Effector memory CD8-positive, alpha-beta T cell (primary cell): ENCODE measurements at places on chromosomes 4 and X.

GRCh38 chr4:6811165-6811564 is 28.6 kb downstream of the KIAA0232 start:
- no peak for DNase-seq

DNA sequence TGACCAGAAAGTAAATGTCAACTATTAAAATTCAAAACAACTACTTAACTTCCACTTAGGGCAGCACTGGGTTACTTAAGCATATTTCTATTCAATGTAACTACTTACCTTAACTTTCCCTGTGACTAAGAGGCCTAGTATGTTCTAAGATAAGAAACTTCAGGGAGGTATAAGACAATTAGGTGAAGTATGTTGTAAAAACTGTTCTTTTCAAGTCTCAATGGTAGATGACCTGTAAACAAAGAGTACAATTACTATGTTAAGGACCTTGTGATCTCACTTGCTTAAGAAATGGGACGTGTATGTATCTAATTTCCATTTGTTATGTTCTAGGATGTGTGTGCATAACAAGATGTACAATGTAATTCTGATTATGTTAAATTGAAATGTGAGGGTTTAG is 960.5 kb downstream of the CCSER1 start:
- DNase-seq = no peak

DNA sequence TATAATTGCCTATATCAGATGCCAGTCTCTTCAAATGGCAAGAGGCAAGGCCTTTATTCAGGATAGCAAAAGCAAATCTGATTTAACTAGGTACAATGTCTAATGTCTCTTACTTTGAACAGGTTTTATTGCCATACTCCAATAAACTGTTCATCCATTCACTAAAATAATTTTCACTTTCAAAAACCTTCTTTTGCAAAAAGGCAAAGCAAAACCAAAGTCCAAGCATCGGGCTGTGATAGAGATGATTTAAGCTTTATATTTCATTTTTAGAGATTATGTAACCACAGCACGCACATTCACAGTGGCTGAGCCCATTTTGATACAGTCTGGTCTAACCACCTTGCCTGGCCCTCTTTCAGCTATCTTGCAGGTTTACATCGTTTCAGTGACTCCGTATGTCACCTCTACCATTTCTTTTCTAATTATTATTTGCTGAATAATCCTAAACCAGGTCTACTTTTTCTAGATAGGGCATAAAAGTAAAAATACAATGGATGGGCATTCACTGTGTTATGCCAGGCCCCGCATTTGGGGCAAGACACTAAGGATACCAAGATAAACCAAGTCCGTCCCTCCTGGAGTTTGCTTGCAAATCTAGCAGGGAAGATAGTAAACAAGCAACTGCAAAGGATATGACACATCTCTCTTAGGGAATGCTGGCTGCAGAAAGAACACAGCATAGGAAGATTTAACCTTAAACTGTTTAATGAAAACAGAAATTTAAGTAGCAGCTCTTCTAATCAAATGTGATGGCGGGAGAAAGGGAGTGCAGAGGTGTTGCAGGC is 1.8 kb downstream of the CASP3 start:
- DNase-seq = no peak

- DNase-seq = no peak
Measured at GRCh38 chr4:67885762-67886161, 2.0 kb upstream of the TMPRSS11D start.

DNA sequence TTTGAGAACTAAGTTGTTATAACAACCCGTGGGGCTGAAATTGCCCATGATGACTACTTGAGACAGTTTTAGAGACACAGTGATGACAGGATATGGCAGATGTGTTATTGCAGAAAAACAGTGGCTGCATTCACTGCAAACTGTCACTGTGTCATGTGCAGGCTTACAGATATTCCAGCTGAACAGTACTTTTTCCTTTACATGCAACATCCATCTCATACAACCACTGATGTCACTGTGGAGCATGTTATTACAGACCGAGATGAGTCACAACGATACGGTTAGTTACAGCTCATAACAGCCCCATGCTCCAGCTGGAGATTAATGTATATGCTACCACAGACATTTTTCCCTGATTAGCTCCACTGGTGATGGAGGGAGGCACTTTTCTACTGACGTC is 207.4 kb downstream of the TMA16 start:
- DNase-seq = no peak

- no peak for DNase-seq
Measured at GRCh38 chr4:3473996-3474765, 11.1 kb downstream of the DOK7 start.

DNA sequence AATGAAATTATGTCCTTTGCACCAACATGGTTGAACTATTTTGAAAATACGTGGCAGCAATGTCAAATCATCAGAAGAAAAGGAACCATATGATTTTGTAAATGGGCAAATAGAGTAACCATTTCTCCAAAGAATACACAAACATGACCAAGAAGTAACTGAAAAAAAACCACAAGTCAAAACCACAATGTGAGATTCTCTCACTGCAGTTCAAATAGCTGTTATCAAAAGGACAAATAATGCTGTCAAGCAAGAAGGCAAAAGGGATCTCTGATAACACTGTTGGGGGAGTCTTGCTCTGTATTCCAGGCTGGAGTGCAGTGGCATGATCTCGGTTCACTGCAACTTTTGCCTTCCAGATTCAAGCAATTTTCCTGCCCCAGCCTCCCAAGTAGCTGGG is 280.8 kb upstream of the ZCCHC13 start:
- DNase-seq = no peak

GRCh38 chr4:56181140-56181953 is 205.9 kb downstream of the AASDH start:
- no peak for DNase-seq

GRCh38 chr4:5572114-5572513 is 136.2 kb downstream of the EVC2 start:
- no peak for DNase-seq

- DNase-seq = no peak
Measured at GRCh38 chr4:128684016-128684415, 125.5 kb upstream of the JADE1 start.

GRCh38 chr4:74394476-74395136 is 29.7 kb downstream of the EREG start:
- no peak for DNase-seq

DNA sequence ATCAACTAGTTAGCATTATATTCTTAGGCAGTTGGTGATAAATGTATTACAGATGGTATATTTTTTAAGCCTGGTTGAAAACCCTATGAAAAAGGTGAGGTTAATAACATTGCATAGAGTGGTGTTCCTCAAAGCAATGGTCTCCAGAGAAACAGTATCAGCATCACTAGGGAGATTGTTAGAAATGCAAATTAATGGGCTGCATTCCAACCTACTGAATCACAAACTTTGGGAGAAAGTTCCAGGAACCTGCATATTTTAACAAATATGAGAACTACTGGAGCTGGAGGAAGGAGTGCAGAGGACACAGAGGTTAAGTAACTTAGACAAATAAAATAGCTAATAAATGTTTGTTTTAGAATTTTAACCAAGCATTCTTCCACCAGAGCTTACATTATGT is 166.9 kb upstream of the PCDH10 start:
- DNase-seq = no peak

DNA sequence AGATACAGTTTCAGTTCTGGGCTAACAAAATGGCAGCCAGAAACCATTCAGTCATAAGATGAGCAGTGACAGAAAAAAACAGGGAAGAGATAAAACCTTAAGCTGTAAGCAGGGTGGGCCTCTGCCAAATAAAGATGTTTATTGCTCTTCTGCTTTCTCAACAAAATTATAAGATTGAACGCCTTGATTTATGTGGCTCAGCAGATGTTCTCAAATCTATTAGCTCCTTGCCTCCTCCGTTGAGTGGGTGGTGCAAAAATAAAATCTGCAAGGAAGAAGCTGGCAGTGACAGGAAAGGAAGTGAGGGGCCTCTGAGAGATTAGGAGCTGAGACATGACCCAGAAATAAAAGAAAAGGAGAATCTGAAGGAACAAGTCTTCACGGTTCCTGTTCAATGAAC is 206.6 kb downstream of the PTTG2 start:
- DNase-seq = no peak

DNA sequence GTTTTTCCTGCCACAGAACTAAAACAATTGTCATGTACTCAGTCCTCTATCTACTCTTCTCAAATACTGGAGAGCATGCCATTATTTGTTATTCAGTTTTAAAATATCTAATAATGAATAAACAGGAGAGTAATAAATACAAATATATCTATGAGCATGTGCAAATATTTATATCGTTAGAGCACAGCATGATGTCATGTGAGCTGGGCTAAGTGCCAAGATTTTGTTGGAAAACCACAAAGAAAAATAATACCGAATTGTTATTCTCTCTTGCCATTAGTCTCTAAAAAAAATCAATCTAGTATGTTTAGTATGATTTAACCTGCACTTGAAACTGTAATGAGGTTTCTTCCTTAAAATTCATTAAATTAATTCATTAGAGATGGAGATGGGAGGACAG is 97.3 kb downstream of the DDX60 start:
- DNase-seq = no peak

DNA sequence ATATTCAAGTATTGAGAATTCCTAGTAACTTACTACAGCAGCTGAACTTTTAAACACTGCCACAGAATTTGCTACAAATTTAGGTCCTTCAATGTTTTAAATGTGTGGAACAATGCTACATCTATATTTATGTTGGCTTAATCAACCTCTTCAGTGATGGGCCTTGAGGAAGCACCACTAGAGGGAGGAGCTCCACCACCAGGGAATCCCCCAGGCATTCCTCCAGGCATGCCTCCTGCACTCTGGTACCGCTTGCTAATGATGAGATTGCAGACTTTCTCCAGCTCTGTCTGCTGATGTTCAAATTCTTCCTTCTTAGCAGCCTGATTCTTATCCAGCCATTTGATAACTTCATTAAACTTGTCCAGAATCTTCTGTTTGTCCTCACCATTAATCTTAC is 190.8 kb downstream of the HTR2C start:
- no peak for DNase-seq

- no peak for DNase-seq
Measured at GRCh38 chr4:144658903-144659302, 12.9 kb downstream of the HHIP start.

GRCh38 chr4:116328261-116328860 is 757.0 kb downstream of the TRAM1L1 start:
- DNase-seq = no peak

- DNase-seq = peak; percentile 4
Measured at GRCh38 chr4:52376132-52376704, 282.9 kb downstream of the USP46 start.

GRCh38 chr4:44869222-44869882 is 143.0 kb upstream of the GNPDA2 start:
- DNase-seq = no peak

DNA sequence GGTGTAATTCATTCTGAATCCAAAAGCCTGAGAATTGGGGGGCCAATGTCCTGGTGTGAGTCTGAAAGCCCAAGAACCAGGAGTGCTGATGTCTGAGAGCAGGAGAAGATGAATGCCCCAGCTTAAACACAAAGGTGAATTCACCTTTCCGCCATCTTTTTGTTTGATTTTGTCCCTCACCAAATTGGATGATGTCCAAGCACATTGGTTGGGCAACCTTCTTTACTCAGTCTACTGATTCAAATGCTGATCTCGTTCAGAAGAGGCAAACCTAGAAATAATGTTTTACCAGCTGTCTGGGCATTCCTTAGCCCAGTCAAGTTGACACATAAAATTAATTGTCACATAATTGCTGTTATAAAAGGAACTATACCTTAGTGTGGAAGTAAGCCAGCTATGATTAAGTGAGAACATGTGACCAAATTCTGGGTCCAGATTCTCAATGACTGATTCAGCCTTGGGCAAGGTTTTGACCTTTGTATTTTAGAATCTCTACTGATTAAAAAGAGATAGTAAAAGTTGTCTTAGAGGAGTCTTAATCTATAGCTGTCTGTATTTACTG is 34.5 kb upstream of the SLC4A4 start:
- no peak for DNase-seq

GRCh38 chr4:121307445-121308327 is 73.1 kb downstream of the QRFPR start:
- DNase-seq = peak; percentile 40

DNA sequence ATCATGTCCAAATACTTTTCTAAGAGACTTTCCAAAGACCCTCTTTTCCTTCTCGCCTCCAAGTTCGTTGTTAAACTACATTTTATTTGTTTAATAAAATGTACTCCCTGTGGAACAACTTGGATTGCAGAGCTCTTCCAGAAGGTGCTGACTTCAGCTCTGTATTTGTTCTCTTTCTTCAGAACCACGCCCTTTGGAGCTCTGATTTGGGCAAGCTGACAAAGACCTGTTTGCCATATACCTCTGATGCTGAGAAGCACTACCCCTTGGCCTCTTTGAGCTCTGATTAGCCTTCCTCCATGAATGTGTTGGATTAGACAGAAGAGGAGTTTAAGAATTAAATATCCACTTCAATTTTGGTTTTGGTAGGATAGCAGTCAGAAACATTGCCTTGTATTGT is 815.1 kb upstream of the POU3F4 start:
- DNase-seq = no peak

GRCh38 chrX:3384327-3384726 is 37.9 kb upstream of the MXRA5 start:
- DNase-seq = no peak

DNA sequence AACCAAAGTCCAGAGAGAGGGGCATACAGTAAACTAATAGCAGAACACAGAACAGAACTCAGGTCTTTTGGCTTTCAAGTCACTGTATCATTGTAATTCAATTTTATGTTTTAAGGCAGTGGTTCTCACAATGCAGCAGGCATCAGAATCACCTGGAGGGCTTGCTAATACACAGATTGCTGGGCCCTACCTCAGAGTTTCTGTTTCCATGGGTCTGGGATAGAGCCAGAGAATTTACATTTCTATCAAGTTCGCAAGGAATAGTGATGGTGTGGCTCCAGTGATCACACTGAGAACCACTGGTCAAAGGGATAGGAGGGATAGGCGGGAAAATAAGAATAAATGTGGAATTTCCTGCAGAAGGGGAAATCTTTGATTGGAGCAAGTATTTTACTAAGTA is 36.7 kb downstream of the LANCL3 start:
- DNase-seq = no peak

GRCh38 chrX:48908600-48908999 is 2.8 kb downstream of the SLC35A2 start:
- DNase-seq = no peak
